ENCODE measurements at places on chromosomes 12 and 14.

DNA sequence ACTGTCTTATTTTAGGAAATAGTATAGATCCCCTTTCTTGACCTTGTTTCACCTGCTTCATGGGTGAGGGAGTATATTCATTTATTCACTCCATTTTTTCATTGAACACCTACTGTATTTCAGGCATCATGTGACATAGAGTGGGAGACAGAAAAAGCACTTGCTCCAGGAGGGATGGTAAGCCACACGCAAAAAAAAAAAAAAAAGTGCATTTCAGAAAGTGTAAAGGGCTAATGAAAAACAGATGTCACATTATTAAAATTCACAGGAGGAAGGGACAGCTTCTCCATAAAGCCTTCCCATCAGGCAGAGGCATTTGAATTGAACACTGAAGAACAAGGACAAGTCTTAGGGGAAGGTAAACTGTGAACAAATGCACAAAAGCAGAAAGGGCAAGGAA, 7.5 kb downstream of the SLC8A3 start:
- DNase-seq: no peak

DNA sequence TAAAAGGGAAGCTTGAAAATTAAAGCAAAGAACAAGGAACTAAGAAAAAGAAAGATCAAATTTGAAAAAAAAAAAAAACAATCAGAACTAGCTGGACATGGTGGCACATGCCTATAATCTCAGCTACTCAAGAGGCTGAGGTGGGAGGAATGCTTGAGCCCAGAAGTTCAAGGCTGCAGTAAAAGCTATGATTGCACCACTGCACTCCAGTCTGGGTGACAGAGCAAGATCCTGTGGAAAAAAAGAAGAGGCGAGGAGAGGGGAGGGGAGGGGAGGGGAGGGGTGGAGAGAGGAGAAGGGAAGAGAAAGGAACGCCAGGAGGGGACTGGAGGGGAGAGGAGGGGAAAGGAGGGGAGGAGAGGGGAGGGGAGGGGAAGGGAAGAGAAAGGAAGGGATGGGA, 43.0 kb downstream of the EEA1 start:
- no peak for DNase-seq

DNA sequence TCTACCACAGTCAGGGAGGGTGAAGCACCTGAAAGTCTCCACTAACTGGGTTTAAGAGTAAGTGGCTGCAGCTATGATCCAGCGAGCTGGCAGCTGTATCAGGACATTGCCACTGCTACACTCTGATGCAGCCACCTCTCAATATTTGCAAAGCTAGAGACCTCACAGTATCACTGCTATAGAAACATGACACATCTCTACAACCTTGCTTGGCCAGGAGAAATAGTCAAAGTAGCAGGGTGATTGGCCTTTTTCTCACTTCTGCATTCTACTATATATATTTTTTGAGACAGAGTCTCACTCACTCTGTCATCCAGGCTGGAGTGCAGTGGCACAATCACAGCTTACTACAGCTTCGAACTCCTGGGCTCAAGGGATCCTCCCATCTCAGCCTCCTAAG, 9.3 kb upstream of the FMNL3 start:
- DNase-seq: no peak

DNA sequence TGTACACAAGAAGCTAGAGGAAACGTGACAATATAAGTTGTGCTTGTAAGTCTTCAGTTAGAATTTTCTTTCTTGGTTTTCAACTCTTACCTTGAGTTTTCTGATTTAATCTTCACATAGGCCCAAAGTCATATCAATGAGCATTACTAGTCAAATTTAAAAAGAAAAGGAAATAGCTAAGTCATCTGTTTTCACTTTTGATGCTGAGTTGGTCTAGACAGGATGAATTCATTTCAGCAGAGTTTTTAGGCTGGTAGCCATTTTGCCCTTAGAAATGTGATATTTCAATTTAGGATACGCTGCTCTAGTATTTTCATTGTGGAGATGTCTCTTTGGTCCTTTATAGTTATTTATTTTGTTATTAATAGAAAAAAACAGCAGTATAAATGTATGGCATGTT, 44.6 kb upstream of the KRAS start:
- no peak for DNase-seq

DNA sequence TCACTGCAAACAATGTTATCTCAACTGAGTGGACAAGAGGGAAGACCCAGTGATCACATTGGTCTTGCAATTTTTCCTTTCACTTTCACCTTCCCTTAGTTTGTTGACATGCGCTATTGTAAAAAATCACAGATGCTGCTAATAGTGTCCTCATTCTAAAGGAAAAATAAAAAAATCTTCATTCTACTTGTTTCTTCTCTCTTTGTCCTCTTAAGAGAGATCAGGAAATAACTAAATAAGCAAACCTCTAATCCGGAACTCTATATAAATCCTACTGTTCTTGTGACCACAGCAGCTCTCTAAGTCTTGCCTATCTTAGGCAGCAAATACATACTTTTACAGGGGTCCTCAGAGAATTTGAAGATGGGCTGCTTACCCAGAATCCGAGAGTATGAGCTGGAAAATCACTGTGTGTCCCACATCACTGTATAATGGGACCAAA, 257.7 kb downstream of the NAV3 start:
- no peak for DNase-seq
